ENCODE measurements at places on chromosomes 2 and 18.

GRCh38 chr2:163698857-163699256, 37.0 kb downstream of the FIGN start:
- DNase-seq: no peak

GRCh38 chr18:5705393-5705792, 161.6 kb upstream of the EPB41L3 start:
- no peak for DNase-seq

DNA sequence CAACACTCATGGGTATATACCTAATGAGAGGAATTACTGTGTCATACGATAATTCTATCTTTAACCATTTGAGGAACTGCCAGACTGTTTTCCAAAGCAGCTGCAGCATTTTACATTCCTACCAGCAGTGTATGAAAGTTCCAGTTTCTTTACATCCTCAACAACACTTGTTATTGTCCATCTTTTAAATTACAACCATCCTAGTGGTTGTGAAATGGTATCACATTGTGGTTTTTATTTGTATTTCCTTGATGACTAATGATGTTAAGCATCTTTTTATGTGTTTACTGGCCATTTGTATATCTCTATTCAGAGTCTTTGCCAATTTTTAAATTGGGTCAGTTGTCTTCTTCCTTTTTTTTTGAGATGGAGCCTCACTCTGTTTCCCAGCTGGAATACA, 4.0 kb upstream of the CKAP2L start:
- DNase-seq: no peak

- DNase-seq: no peak
Measured at GRCh38 chr2:238387332-238387731, 39.4 kb upstream of the ASB1 start.

DNA sequence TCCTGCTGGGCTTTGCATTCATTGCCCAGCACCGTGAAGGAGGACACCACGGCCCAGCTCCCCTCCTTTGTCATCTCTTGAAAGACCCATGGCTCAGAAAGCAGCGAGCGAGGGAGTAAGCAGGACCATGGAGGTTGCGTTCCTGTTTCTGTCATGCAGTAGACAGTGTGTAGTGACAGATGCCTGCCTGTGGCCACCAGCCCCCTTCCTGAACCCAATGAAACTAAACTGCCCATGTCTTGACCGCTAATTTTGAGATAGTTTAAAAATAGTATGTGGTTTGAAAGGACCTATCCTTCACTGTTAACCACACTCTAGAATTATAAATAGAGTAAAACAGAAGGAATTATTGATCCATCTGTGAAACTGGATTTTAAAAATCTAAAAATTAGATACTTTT, 88.2 kb downstream of the ASAP2 start:
- no peak for DNase-seq

- DNase-seq: no peak
Measured at GRCh38 chr2:97359861-97360584, 229.7 kb downstream of the ANKRD36B start.

GRCh38 chr18:61225336-61225735, 107.9 kb upstream of the CDH20 start:
- DNase-seq: no peak

GRCh38 chr2:148032215-148032614, 11.3 kb downstream of the MBD5 start:
- DNase-seq: no peak

DNA sequence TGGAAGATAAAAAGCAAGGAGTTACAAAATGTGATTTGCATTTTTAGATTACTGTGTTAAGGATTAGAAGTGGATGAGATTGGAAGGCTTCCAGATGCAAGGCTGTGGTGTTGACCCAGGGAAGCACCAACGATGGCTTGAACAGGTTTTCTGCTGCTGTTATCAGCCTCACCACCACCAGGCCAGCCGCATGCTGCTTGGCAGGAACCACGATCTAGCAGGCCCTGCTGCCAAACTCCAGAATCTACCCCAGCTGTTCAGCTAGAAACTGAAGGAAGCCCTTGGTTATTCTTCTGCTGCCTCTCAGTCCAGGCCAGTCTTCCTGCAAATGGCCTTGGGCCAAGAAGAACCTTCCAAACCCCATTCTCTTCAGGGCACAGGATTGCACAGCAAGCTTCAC, 133.9 kb downstream of the MTCL1 start:
- no peak for DNase-seq

DNA sequence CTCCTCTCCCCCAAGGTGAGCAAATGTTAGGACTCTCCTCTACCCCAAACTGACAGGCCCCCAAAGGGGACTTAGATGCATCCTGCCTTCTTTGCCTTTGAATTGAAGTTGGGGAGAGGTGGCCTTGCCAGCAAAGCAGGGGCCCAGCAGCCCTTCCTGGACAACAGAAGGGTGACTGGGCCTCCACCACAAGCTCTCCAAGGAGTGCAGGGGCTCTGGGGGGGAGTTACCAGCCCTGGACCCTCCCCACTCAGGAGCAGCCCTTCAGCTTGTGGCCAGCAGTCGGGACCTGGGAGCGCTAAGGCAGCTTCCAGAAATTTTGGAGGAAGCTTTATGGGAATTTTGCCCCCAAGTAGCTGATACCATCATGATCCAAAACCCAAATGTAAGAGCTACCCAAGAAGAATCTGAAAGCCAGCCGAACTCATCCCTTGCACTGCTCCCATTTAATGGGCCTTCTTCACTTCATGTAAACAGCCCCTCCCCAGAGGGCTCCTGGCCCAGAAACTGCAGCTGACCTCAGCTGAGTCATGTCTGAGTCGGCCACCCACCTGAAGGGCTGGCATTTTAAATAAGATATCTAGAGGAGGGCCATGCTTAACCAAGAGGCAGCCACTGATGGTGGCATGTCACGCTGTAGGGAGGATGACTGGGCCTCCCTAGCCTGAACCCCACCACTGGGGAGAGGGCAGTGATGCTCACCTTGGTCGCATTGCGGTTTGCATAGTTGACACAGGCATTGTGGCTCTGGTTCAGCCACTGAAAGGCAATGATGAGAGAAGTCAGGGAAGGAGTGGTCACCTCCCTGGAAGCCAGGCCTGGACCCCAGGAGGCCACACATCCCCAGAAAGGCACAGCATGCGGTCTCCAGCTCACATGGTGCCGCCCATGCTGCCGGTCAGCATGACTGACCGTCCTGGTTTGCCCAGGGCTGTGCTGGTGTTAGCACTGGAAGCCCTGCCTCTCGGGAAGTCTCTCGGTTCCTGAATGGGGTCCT, 71.5 kb downstream of the SFXN5 start:
- DNase-seq: no peak

GRCh38 chr18:79453816-79454735, 58.3 kb downstream of the NFATC1 start:
- no peak for DNase-seq

GRCh38 chr18:60060578-60060977, 160.8 kb downstream of the PMAIP1 start:
- no peak for DNase-seq

DNA sequence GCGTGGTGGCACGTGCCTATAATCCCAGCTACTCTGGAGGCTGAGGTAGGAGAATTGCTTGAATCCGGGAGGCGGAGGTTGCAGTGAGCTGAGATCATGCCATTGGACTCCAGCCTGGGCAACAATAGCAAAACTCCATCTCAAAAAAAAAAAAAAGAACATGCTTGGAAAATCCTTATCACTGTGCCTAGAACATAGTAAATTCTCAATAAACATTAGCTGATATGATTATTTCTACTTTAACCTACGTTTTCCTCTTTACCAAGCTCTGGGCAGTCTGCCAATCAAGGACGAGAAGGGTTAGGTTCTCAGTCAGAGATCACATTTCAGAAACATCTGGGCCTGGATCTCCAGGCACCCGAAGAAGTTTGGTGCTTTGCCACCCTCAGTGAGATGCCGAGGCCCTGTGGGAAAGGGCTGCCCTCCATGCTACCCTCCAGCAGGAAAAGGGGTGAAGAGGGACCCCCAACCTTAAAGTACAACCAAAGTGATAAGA, 107.7 kb downstream of the BCL11A start:
- peak; percentile 6 for DNase-seq

- DNase-seq: no peak
Measured at GRCh38 chr2:46893269-46893939, 22.2 kb downstream of the MCFD2 start.

GRCh38 chr18:77001041-77001440, 131.5 kb downstream of the MBP start:
- DNase-seq: no peak

GRCh38 chr2:120919216-120919615, 183.5 kb downstream of the GLI2 start:
- DNase-seq: no peak

DNA sequence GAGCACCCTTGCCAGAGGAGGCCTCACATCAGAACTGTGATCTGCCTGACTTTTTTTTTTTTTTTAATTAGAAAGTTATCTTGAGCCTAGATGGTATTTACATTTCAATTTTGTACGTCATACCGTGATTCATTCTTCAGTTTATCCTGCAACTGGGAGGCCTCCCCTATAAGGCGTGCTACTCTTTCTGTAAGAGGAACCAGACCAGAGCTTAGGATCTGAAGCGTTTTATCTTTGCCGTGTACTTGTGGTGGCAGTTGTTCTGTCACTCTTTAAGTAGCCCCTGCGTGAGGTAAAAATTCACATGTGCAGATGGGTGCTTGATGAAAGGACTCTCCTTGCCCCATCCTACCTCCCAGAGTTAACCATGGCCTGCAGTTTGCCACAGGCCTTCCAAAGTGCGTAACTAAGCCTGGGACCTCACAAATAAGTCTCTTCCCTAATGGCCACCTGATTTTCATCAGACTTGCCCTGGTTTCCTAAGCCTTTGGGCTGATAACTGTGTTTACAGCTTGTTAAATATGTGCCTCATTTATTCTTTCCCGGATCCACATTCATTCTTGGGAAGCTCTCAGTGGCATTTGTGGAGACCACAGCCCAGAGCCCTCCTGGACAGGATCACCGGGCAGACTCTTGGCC, 96.0 kb downstream of the MTCL1 start:
- no peak for DNase-seq

- no peak for DNase-seq
Measured at GRCh38 chr2:203237346-203238238, 1.2 kb upstream of the CYP20A1 start.

GRCh38 chr2:204776781-204777559, 231.7 kb downstream of the PARD3B start:
- DNase-seq: no peak

DNA sequence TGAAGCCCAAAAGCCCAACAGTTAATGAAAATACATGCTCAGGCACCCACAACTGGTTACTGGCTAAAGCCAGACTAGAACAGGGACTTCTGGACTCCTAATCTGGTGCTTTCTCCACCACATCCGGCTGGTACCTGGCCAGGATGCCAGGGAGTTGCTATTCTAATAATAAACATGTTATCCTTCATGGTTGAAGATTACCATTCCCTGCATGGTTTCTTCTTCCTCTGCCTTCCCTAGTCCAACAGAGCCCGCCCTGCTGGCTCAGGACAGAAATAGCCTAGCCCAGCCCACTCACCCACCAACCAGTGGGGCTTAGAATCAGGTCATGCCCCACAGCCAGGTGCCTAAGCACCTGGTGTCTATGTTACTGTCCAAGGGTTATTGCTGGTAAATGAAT, 184.2 kb downstream of the TMEM247 start:
- DNase-seq: no peak

DNA sequence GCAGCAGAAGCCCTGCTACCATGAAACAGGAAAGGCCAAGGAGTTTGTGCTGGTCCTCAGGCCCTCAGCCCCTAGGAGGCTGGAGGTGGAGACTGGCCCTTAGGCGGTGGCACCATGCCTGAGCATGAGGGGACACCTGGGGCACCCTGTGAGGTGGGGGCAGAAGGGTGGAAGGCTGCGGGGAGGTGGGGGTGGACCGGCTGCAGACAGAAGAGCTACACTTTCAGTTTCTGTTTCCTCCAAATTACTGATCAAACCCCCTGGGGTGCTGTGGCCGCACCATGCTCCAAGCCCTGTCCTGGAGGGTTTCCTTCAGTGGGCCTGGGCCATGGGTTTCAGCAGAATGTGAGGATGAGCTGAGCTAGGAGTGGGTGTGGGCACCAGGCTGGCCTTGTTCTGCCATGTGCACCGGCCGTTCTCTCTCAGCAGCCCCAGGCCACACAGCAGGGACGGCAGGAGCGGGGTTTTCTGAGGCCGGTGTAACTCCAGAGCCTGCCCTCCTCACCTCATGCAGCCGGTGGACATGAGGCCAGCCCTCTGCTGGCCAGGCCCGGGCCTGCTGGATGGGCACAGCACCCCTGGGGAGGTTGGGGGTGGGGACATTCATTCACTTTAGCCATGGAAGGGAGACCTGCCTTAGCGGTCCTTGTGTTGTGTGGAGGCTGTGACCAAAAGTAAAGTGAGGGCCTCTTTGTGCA, 51.5 kb downstream of the PLEKHB2 start:
- DNase-seq: no peak

Data from NCI-H510A treated with DMSO at 0.1 percent for 48 hours (cell line).